ENCODE measurements at places on chromosomes 16 and 17.

- DNase-seq, result no peak
These were observed 895 bp downstream of the BRD7 start for GRCh38 chr16:50367777-50368409.

DNA sequence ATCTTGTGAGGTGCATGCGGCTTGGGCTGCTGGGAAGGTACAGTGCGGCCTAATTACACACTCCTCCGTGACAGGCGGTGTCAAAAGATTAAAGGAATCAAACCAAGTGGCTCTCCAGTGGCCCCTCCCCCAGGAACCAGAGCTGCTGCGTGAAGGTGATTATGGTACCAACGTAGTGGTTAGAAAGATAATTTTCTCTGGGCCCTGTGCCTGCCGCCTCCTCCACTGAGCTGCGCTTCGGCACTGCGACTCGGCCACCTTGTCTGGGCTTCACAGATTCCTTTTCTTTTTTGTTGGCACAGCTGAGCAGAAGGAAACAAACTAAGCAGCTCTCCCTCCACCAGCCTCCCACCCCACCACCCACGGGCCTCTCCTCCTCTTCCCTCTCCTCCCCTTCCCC, 113.2 kb upstream of the SDK2 start:
- no peak for DNase-seq

GRCh38 chr16:72736074-72736473, 311.9 kb downstream of the ZFHX3 start:
- DNase-seq, result no peak

DNA sequence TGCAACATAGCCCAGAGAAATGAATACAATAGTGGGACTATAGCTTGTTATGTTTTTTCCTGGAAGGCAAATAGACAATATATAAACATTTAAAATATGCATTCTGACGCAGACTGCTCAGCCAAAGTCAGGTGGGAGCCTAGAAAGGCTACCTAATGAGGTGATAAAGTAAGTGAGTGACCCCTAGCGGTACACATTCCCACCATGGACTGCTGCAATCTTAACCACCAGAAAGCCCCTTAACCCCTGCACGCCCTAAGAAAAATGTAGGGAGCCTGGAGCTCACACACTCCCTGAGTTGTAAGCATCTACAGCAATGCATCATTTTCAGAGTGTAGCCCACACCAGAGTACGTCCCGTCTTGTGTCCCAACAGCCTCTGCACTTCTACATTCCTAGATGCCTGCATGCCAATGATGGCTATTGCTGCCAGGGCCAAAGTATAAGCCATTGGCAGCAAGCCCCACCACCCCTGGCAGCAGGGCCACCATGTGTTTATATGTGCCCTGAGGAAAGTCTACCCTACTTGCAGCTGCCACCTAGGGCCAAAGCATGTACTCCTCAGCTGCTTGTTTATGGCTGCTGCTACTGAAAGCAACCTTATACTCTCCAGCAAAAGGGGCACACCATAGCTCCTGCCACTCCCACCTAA, 127.6 kb downstream of the KIF2B start:
- no peak for DNase-seq

DNA sequence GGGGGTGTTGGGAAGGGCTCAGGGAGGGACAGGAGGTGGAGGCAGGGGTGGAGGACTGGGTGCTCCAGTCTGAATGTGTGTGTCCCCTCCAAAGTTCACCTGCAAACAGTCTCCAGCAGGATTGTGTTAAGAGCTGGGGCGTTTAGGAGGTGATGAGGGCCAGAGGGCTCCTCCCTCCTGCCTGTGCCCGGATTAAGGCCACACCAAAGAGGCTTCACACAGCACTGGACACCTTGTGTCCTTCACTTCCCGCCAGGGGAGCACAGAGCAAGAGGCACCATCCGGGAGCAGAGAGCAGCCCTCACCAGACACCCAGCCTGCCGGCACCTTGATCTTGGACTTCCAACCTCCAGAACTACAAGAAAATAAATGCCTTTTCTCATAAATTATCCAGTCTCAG, 30.2 kb upstream of the ENPP7 start:
- no peak for DNase-seq

DNA sequence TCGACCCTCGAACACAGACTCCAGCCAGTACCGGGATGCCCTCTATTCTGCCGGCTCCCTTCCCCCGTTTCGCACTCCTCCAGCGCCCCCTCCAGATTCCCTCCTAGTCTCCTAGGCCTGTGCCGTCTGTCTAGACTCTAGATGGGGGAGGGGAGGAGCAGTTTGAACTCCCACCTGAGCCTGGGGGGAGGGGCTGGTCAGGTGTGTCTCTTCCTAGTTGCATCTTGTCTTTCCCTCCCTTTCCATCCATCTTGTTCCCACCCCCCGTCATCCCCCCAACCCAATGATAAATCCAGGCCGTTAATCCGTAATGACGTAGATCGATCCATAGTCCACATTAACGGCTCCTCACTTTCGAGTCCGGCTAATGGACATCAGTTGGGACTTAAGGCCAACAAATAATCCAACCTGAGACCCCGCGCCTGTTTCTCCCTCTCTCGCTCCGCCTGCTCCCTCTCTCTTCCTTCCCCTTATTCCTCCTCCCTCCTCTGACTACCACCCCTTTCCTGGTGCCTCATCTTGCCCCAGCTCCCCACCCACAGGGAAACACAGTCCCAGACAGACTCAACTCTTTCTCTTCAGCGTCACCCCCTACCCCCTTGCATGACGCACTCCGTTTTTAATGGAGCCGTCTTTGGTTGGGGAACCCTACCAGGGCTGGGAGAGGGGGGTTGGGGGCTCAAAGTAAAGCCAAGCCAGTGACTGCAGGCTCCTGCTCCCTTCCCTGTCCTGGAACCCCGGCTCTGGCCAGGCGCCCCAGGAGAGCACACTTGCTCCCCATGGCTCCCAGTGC, 3.4 kb upstream of the HOXB5 start:
- DNase-seq, result no peak

- no peak for DNase-seq
These were observed 5.7 kb upstream of the DHX8 start for GRCh38 chr17:43477832-43478634.

DNA sequence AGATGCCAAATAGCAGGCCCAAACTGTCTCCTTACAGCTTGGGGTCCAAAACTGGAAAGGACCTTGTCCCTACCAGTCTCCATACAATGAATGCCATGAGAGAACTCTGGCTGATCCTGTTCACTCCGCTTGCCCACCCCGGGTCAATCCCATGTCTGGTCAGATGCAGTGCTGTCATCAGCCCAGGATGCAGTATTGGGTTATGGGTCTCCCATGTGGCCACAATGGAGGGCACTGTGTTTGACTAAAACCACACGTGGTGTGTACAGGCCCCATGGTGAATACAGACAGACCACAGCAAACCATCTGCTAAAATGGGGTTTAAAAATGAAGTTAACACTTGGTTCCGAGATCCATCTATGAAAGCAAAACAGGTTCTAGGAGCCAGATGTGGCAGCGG, 20.4 kb downstream of the TRIM16 start:
- no peak for DNase-seq

GRCh38 chr17:45792995-45793755, 9.1 kb downstream of the CRHR1 start:
- no peak for DNase-seq

DNA sequence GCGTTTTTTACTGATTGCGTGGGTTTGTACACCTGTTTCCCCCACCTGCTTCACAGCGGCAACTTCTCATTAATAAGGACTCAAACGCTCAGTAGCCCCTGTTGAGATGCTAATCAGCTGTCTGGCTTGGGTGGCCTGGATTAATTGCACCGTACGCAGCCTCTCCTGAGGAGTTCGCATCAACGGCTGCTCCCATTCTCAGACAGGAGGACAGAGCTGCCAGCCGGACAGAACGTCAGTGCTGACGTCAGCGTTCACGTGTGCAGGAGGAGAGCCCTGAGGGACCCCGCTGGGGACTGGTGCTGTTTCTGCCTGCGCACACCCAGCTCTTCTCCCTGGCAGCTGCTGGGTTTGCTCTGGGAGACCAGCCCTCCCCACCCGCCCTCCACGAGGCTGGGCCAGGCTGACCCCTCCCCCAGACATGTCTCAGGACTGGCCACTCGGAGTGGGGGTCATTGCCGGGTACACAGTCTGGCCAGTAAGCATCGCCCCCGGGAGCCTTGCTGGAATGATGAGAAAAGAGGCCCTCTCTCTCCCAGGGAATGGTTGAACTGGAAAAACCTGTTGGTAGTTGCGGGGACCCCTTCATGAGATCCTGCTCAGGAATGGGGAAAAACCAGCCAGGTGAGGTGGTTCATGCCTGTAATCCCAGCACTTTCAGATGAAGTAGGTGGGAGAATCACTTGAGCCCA, 5.7 kb upstream of the BANP start:
- DNase-seq, result no peak

GRCh38 chr17:43384476-43384862, 14.3 kb upstream of the ARL4D start:
- no peak for DNase-seq

- no peak for DNase-seq
These were observed 7.6 kb downstream of the CA10 start for GRCh38 chr17:52150935-52151334.

DNA sequence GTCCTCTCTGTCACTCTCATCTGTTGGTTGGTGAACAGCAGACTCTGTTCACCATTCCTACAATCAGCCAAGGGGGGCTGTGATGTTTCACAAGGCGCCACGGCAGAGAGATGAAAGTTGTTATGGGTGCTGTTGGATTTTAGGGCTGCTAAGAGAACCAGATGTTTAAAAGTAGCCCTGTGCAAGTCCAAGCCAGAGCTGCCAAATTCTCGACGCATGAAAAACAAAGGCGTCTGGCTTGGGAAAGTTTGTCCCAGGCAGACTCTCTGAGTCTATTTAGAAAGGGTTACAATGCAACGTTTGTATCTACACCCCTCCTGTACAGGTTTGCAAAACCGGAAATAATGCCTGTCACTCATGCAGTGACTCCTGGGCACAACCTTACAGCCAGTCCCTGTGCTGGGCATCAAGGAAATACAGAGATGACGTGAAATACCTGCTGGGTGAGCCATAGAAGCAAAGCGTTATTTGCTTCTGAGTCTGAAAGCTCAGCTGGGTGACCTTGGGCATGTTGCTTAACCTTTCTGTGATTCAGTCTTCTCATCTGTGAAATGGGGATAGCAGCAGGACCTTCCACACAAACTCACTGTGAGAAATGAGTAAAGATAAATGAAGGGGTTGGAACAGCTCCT, 74.8 kb downstream of the XYLT1 start:
- no peak for DNase-seq

- no peak for DNase-seq
These were observed 3.3 kb downstream of the CDK3 start for GRCh38 chr17:76003915-76004314.

DNA sequence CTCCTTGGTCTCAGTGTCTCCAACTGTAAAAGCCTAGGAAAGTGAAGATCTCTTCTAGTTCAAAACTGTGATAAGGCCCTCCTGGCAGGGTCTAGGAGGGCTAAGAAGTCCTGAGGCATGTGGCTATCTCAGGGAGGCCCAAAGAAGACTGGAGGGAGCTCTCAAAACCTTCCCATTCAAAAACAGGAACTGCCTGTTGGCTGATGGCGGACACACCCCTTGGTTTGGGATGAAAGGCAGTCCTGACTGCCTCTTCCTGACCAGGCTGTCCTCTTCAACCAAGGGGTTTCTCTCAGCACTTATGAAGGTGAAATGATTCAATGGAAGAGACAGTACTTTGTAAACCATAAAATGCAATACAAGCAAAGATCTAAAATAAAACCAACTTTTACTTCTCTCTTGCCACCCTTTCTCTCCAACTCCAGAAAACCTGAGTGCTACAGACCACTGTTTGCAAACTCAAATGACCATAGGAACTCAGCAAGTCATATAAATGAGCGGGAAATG, 4.7 kb downstream of the ZNF764 start:
- no peak for DNase-seq

- no peak for DNase-seq
These were observed 26.6 kb downstream of the LGALS9 start for GRCh38 chr17:27657620-27658019.

DNA sequence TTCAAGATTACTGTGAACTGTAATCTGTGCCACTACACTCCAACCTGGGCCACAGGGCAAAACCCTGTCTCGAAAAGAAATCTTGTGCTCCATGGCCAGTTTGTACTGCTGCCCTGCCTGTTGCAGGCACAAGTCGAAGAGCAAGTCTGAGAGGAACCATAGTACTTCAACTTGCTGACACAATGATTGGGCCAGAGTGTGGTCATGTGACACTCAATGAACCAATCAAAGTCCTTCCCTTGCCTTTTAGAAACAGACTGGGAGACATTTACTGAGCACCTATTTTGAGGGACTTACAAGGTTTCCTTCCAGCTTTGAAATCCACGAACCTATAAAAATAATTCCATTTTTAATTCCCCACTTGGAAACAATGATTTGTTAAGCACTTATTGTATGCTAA, 39.8 kb upstream of the TMC5 start:
- no peak for DNase-seq

- DNase-seq, result no peak
These were observed 232.3 kb downstream of the XYLT1 start for GRCh38 chr16:17238285-17239028.

DNA sequence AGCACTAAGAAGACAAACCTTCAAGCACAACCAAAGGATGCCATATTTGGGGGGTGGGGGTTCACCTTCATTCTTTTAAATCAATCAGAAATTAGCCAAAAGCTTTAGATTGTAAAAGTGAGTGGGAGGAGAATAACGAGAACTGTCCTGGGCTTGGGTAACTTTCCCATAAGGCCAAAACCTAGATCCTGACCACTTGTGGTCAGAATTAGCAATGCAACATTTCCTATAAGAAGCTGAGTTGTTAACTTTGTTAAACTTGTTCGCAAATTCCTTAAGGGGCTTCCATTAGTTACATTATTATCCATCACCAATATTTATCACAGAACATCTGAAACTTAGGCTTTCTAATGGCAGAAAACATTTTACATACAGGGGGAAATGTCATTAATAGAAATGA, 25.1 kb downstream of the STAT5B start:
- no peak for DNase-seq

DNA sequence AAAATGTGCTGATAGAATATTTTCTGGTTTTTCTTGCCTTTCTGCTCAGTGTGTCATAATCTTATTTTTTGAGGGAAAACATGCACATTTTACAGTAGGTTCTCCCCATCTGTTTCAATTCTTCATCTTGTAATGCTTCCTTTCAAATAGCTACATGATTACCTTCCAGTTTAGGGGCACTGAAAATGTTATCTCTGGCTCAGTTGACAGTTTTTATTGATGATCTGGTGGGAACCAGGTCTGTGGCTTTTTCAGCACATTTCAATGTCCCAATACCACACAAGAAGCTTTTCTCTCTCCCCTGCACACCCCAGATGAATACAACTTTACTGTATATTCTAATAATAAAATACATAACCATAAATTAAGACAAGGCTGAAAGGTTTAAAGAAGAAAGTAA, 36.5 kb downstream of the FTO start:
- DNase-seq, result no peak

DNA sequence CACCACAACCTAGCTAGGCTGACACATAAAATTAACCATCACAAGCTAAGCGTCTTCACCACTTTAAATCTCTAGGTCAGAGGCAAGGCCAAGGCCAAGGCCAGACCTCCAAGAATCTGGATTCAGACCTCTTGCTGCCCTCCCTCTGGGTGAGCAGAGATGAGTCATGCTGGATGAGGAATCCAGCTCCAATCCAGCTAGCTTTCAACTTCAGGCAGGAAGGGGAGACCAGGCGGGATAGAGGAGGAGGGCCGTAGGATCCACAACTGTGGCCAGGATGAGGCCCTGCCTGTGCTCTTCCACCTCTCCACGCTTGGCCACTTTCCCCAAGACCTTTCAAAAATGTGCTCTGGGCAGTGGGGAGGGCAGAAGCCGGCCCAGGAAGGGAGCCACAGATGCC, 14.7 kb downstream of the LRRC75A start:
- DNase-seq, result no peak

All from thymus (tissue), 14 donors.